Femur (tissue), 1 donor: ENCODE measurements at places on chromosomes 13 and 19.
A peak's percentile ranks its signal among the peaks of the same experiment; 100 is the strongest.

GRCh38 chr19:49567861-49568441, 12.4 kb downstream of the NOSIP start:
- peak; percentile 44 for DNase-seq

DNA sequence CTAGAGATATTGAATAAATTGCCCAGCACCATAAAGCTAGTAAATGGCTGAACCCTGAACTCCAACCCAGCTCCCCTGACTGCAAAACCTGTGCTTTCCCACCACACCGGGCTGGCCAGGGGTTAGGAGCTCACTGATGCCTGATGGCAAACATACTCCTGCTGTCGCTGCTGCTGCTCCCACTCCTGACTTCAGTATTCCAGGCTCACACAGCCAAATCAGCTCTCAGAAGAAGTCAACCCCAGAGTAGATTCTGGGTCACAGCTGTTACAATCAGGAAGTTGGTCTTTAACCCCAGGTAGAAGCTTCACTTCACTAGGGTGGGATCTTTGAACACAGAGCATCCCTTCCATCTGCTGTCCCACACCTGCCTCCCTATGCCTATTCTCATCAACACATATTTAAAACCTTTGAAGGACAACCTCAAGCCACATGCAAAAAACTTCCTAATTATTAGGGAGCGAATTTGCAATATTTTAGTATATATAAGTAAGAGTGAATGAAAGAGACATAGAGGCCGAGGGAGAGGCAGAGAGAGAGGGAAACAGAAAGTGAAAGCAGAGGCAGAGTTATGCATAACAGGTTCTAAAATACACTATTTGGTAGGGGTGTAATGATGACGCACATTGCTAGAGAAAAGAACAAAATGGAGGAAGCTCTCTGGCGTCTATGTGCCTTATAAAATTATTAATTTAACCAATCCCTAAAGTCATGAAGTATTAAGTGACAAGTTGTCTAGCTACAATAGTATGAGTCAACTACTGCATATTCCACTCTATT, 99.4 kb upstream of the SERP2 start:
- DNase-seq: no peak

GRCh38 chr13:38518328-38518727, 168.5 kb upstream of the FREM2 start:
- DNase-seq: no peak

GRCh38 chr13:29749401-29750182, 100.8 kb downstream of the UBL3 start:
- no peak for DNase-seq

GRCh38 chr13:101565317-101565716, 112.8 kb downstream of the ITGBL1 start:
- DNase-seq: no peak

- no peak for DNase-seq
Measured at GRCh38 chr13:77810878-77811277, 107.8 kb downstream of the EDNRB start.

DNA sequence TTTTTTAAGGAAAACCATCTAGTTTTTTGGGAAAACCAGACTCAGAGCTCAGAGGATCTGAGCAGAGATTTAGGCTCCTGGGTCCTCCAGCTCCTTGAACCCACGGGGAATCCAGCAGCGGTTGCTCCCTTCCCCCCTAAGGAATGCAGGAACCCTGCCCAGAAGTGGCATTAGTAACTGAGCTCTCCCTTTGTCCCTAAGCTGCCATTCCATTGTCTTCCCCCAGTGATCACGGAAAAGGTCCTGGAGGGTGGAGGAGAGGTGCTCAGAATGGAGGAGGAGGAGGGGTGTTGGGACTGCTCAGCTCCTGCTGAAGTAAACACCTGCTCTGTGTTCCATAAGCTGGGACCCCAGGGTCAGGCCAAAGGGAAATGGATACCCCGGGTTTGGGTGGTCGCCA, 16.8 kb upstream of the OR1M1 start:
- no peak for DNase-seq

DNA sequence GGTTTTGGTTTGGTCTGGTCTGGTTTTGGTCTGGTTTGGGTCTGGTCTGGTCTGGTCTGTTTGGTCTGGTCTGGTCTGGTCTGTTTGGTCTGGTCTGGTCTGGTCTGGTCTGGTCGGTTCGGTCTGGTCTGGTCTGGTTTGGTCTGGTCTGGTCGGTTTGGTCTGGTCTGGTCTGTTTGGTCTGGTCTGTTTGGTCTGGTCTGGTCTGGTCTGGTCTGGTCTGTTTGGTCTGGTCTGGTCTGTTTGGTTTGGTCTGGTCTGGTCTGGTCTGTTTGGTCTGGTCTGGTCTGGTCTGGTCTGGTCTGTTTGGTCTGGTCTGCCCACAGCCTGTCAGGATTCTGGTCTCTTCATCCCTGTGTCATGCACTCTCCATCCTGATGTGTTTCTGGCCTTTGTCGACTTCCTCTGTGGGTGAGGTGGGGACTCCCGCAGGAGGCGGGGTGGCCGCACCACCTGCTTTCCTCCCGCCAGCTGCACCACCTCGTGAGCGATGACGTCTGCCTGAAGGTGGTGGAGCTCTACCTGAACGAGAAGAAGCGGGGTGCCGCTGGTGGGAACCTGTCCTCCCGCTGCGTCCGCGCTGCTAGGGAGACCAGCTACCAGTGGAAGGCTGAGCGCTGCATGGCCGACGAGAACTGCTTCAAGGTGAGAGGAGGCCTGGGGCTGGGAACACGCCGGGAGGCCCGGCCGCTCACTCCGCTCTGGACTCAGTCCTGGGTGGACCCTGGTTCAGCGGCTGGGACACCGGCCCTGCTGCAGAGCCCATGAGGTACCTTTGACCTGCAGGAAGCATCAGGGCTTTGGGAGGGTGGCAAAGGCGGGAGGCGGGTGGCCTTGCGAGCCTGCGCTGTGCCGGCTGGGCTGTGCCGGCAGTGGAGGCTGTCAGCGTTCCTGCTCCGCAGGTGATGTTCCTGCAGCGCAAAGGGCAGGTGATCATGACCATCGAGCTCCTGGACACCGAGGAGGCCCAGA, 12.9 kb upstream of the F2RL3 start:
- no peak for DNase-seq

- DNase-seq: no peak
Measured at GRCh38 chr19:34172661-34173192, 423 bp downstream of the LSM14A start.

DNA sequence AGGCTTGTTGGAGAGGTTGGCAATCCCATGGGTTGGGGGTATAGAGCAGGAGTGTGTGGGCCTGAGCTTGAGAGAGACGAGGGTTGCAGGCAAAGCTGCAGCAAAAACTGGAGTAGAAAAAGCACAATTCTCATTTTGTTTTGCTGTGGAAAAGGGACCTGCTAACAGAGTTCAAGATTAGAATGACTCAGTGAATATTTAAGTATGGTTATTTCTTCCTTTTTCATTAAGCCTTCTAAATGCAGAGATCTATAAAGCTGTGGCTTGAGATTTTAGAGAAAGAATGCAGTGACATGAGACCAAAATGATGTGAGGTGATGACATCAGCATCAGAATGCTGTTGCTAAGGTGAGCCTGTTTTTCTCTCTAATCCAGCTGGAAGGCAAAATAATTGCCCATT, 10.8 kb upstream of the MBNL2 start:
- DNase-seq: no peak
